Caki2 (cell line): ENCODE measurements at places on chromosomes 1 and 21. TPM values are rescaled to one million over a fixed set of nuclear protein-coding genes. Genes with fewer than 3 reads are reported as not detected.

Gene POMGNT1
- total RNA-seq = 125 and 130 TPM in 2 replicates

DNA sequence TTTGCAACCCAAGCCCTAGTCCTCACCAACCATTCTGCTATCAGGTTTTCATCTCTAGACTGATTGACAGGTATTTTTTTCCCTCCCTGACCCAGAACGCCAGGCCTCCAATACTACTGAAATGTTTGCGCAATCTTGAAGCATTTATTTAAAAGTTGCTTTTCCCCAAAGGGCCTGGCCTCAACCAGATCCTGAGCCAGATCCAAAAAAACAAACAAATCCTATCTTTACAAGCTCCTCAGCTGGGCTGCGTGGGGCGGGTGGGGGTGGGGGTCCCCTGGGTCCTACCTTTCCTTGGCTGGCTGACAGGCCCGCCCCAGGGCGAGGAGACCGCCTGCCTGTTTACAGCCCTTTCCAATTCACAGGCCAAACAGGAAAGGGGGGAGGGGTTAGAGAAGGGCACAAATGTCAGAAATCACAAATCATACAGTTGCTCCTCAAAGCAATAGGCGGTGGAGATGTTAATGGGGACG, 98.8 kb downstream of the FOXD2 start:
- DNase-seq = no peak

- DNase-seq = no peak
These were observed 20.3 kb downstream of the RIMS3 start for GRCh38 chr1:40645118-40645680.

Gene GUCA2B
- not detected in 2 replicates for total RNA-seq

Gene RNU1-3
- not detected in 2 replicates for total RNA-seq

- no peak for DNase-seq
These were observed 5.8 kb downstream of the RAP1GAP start for GRCh38 chr1:21663248-21663950.

GRCh38 chr1:178821134-178821866, 49.6 kb downstream of the ANGPTL1 start:
- no peak for DNase-seq

Gene RGS1
- total RNA-seq = not detected in 2 replicates

Gene IL24
- not detected in 2 replicates for total RNA-seq

DNA sequence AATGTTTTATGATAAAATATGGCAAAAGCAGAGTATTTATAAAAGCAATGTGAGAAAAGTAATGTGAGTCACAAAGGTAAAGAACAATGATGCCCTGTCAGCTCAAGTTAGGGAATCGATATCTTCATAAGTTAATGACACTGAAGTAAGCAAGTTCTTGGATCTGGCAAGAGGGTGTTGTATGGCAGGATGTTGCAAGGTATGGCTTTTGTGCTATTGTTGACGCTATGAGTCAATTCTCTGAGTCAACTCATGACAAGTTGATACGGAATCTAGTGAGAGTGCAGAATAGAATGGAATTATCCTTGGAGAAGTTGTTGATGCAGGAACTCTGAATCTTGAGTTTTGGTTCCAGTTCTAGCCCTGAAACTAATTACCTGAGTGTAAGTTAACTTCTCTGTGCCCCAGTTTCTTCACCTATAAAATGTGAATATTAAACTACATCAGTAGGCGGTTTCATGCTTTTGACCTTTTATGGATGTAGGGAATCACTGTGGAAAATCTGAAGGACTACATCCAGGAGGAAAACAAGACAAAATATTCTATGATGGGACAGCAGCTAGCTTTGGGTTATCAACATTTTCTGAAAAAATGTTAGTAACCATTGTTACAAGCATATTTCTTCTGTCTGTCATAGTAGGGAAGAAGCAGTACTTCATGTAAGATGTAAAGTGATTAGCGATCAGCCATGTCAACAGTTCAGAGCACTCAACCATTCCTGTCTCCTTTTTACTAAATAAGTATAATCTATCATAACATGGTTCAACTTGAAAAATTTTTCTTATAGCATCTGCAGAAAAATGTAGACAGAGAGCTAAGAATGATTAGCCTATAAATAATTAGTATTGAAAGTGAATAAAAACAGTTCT, 96.9 kb downstream of the ATP6V1G3 start:
- DNase-seq = peak; percentile 78

Gene PPP1R15B
- 22.6 and 26.1 TPM in 2 replicates for total RNA-seq

Gene NID1
- total RNA-seq = 0.37 and 1.2 TPM in 2 replicates

DNA sequence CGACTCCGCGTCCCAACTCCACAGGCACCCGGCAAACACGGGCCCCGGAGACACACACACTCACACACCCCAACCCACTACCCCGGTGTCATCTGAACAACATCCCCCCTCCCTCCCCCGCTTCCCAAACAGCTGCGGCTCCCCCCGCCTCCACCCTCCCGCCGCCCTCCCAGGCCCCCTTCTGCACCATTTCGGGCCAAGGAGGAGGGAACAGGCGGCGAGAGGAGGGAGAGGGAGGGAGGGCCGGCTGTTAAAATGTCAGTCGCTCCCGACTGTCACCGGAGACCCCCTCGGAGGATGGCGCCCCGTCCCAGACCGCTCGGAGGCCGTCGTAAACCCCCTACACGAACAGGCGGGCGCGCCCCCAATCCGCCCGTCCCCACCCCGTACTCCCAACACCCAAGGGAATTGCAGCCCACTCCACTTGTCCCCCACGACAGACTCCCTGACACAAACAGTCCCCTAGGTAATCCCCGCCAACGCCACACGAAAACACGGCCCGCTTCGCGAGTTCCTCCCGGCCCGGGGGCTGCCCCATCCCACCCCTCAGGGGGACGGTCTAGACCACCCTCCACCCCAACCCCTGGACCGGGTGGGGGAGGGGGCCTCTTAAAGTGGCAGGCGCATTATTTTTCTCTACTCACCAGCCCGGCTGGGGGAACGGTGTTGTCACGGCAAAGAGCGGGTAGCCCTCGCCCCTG, 583 bp downstream of the MEF2D start:
- DNase-seq = no peak

DNA sequence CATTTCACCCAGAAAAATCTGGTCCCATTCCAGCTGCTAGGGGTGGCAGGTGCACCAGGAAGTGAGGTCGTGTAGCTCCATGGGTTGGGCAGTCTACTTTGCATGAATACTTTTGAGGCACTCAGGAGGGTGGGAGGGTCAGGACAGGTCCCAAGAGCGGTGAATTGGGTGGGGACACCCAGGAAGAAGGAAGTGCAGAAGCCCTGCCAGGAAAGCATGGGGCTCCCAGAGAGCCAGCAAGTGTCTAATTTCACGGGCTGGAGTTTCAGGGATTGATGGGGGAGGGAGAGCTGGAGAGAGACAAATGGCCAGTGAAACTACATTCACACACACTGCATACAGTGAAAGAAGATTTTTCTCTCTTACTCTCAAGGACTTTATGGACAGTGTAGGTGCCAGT, 137.8 kb downstream of the GALNT2 start:
- DNase-seq = no peak

Gene KIAA0040
- total RNA-seq = 0.98 and 2.0 TPM in 2 replicates

DNA sequence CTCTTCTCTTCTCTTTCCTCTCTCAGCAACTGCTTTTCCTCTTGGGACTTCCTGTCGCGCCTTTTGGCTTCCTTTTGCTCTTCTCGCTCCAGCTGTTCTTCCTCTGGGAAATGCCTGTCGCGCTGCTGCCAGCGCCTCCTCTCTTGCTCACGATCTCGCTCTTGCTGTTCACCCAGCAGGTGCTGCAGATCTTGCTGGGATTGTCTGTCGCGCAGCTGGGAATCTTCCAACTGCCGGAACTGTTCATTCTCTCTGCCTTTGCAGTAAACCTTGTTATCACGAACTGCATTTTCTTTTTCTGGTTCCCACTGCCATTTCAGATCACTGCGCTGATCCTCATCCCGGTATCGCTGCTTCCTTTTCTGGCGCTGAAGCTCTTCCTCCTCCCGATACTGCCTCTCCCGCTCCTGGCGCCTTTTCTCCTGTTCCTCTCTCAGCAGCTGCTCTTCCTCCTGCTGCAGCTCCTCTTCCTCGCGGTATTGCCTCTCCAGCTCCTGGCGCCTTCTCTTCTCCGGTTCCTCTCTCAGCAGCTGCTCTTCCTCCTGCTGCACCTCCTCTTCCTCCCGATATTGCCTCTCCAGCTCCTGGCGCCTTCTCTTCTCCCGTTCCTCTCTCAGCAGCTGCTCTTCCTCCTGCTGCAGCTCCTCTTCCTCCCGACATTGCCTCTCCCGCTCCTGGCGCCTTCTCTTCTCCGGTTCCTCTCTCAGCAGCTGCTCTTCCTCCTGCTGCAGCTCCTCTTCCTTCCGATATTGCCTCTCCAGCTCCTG, 5.8 kb downstream of the TCHH start:
- DNase-seq = no peak

DNA sequence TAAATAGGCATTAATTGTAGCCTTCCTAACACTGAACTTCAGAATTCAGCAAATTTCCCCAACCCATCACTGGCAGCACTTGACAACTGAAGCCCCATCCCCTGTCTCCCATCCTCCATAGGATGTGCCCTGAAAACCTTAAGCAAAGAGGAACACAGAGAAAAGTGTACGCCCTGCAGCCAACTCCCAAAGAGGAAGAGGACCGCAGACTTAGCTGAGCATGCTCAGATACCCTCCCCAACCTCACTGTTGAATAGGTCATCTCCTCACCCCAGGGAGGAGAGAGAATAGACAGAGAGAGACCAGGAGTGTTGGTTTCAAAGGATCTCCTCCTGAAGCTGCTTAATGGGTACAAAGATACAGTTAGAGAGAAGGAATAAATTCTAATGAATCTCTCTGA, 50.5 kb downstream of the CD2 start:
- DNase-seq = no peak

GRCh38 chr21:35026153-35026500, 23.0 kb downstream of the RUNX1 start:
- DNase-seq = no peak

DNA sequence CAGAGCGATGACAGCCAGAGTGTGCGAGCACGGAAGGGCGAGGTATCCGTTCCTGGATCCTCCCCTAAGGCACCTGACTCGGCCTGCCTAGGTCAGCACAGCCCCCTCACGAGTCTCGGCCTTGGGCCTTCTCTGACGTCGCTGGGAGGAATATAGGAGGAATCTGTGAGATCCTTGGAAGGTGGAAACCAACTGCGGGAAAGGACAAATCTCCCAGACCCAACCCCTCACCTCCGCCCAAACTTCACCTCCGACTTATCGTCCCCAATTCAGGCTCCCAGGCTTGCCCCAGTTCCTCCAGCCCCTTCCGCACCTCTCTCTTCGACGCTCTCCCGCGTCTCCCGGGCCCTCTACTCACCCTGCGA, 494 bp downstream of the APH1A start:
- DNase-seq = peak; percentile 25

Gene IQGAP3
- 34.8 and 47.1 TPM in 2 replicates for total RNA-seq

DNA sequence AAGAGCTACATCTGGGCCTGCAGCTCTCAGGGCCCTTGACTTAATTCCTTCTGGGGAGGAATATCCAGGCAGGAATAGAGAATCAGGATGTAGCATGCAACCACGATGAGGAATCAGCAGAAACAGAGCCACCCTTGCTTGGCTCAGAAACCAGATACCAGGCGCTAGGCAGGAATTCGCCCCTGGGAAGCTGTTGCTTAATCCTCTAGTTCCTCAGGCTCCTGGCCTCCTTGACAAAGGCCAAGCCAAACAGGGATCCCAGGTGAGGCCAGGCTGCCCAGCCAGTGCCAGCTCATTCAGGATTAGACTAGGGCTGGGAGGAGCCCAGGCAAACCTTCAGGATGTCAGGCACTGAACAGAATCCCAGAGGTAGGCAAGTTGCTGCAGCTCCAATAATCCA, 48.2 kb upstream of the IRF2BP2 start:
- no peak for DNase-seq

Gene MRPL39
- 52.5 and 81.7 TPM in 2 replicates for total RNA-seq

- DNase-seq = no peak
These were observed 21.7 kb downstream of the SLC26A9 start for GRCh38 chr1:205921570-205921909.

DNA sequence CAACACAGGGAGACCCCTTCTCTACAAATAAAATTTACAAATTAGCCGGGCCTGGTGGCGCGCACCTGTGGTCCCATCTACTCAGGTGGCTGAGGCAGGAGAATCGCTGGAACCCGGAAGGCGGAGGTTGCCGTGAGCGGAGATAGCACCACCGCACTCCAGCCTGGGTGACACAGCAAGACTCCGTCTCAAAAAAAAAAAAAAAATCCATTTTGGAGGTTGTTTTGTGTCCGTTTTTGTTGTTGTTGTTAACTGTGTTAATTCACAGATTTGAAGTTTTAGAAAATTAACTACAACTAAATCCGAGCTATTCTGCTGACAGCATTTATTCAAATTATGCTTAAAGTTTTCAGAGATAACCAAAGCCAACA, 618 bp downstream of the CLCC1 start:
- no peak for DNase-seq

GRCh38 chr1:244409701-244410100, 42.0 kb downstream of the ADSS2 start:
- DNase-seq = no peak

DNA sequence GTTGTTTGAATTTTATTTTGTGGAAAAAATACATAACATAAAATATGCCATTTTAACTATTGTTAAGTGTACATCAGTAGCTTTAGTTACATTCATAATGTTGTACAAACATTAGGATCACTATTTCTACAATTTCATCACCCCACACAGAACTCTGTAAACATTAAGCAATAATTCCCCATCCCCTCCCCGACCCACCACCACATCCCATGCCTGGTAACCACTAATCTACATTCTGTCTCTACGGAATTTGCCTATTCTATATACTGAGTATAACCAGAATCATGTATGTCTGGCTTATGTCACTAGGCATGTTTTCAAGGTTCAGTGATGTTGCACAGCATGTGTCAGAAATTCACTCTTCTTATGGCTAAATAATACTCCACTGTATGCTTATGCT, 47.7 kb downstream of the CDC42BPA start:
- no peak for DNase-seq

GRCh38 chr1:117047271-117047670, 12.9 kb upstream of the TTF2 start:
- no peak for DNase-seq

Gene DDAH1
- total RNA-seq = 11.8 and 16.9 TPM in 2 replicates

Gene C1orf210
- not detected in 2 replicates for total RNA-seq

- no peak for DNase-seq
These were observed 305.8 kb downstream of the KCNT2 start for GRCh38 chr1:196302420-196302819.

- DNase-seq = no peak
These were observed 125.9 kb upstream of the ZBTB40 start for GRCh38 chr1:22325531-22326371.

Gene HSD3B2
- not detected in 2 replicates for total RNA-seq

Gene FNDC5
- total RNA-seq = 3.3 TPM in 1 of 2 replicates, not detected in the other

GRCh38 chr1:155170101-155170785, 2.9 kb downstream of the KRTCAP2 start:
- no peak for DNase-seq

- no peak for DNase-seq
These were observed 2.2 kb downstream of the LMO4 start for GRCh38 chr1:87330885-87331364.

Gene SPRR1B
- total RNA-seq = not detected in 2 replicates

Gene IVL
- total RNA-seq = not detected in 2 replicates

- DNase-seq = no peak
These were observed 31.2 kb upstream of the THEM4 start for GRCh38 chr1:151940541-151940940.
